Fibroblast of skin of scalp (primary cell): ENCODE measurements at places on chromosomes 2 and 18.
A peak's percentile ranks its signal among the peaks of the same experiment; 100 is the strongest.

GRCh38 chr2:45855374-45855773, 203.9 kb downstream of the PRKCE start:
- DNase-seq, result no peak

DNA sequence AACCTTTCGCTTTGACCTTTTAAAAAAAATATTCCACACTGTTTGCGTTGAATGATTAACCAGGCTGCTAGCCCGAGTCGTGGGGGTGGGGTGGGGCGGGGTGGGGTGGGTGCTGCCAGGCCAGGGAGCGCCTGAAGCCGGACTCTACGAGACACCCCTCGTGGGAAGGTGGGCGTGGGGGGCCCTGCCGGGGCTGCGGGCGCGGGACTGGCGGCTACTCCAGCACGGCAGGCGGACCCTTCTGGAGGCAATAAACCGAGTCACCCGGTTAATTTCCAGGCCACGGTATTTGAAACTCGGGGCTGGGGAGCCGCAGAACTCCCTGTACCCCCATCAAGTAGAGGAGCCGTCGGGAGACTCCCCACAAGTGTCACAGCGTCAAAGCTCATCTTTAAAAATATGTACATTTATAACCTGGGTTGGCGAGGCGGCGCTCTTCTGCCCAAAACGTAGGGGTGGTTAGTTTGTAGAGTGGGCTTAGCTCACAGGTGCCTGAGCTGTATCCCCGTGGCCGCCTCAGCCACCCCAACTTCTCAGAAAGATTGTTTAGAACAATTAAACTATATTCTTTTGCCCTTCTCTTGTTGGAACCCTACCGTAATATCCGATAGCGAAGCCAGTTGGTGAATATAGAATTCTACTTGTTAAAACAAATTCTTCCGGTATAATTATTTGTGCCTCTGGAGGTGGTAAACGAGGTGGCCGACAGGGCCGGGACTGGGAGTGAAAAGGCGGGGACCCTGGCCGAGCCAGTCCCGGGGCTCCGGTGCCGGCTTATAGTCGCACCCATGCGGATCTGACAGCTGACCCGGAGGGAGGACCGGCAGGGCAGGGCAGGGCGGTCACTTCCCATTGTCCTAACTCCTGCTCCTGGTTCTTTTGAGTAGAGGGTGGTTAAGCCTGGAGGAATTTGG, 1.4 kb downstream of the B3GNT2 start:
- no peak for DNase-seq

GRCh38 chr2:26712486-26713465, 20.3 kb downstream of the KCNK3 start:
- no peak for DNase-seq

- peak; percentile 44 for DNase-seq
Measured at GRCh38 chr2:6148882-6149281, 456.7 kb downstream of the SOX11 start.

DNA sequence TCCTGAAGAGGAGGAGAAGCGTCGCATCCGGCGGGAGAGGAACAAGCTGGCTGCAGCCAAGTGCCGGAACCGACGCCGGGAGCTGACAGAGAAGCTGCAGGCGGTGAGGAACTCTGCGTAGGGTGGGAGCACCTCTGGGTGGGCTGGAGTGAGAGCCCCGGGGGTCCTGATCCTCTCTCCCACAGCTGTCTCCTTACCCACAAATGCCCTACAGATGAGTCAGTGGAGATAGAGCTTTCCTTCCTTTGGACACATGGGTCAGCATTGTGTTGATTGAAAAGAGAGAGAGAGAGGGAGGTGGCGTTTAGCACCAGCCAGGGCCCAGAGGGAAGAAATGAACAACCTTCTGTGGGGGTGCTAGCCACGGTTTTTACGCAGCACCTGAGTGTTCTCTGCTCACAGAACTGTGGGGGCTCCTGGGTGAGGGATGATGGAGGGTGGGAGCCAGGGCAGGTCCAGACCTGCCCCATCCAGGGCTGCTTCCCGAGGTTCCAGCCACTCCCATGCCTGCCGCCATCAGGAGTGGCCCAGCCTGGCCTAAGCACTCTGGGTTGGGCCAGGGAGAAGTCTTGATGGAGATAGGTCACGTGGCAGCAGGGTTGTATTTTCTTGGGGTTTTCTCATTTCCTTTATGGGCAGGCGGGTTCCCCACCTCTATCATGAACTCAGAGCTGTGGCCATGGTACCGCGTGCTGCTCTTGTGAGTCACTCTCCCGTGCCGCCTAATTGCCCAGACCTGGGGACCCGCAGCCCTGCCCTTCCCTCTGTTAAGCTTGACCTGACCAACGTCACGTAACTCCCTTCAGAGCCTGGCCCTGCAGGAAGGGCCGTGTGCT, 16.3 kb downstream of the FOSL2 start:
- DNase-seq, result no peak

- DNase-seq, result peak; percentile 3
Measured at GRCh38 chr2:39127973-39128372, 7.1 kb upstream of the SOS1 start.

DNA sequence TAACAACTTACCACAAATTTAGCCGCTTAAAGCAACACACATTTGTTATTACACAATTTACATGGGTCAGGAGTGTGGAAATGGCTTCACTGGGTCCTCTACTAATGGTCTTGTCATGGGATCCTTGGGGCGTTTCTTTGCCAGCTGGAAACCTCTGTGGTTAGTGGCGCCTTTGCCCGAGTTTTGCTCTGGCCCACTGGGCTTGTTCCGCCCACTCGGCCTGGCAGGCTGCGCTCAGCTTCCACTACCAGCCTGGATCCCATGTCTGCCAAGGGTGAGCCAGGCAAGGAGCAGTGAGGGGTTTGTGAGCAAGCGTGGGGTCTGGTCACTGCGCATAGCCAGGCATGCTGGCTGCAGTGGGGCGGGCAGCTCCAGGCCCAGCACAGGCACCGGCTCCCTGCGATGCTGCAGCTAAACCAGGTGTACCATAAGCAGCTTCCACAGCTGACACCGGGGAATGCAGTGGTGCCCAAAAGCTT, 16.2 kb upstream of the MBD2 start:
- DNase-seq, result no peak

DNA sequence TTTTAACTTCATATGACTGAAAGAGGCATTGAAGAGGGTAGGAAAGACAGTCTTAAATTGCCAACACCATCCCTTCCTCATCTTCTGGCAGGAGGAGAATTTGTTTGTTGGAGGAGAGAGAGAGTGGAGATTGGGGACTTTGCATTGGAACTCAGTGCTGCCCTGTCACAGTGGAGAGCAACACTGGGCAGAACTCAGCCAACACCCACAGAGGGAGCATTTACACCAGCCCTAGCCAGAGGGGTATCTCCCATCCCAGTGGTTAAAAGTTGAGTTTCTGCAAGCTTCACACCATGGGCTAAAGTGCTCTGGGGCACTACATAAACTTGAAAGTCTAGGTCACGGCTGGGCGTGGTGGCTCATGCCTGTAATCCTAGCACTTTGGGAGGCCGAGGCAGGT, 174.1 kb downstream of the ANKRD30B start:
- DNase-seq, result no peak

- peak; percentile 45 for DNase-seq
Measured at GRCh38 chr2:217102956-217103355, 243.1 kb upstream of the TNP1 start.

DNA sequence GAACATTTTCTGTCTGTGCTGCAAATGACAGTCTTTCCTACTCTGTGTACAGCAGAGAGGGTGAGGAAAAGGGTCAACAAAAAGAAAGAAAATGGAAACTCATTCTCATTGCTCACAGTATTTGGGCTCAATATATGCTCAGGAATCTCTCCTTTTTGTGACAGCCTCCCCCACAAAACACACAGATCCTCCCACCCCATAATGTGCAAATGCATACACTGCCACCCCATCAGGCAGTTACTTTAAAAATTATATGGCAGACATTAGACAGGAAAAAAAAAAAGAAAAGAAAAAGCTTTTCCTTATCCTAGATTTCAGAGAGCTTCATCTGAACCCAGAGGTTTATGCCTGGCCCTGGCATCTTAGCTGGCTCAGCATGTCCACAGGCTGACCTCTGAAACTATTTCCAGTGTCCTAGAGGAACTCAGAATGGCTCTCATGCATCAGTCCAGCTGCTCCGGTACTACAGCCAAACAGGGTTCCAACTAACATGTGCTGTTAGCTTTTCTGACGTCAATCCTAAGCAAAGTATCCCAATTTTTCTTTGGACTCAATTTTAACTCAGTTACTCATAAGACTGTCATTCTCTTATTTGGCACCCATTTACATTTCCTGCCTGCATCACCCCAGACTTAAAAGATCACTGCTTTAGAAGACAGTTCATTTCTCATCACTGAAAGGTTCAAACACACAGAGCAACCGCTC, 105.9 kb downstream of the RBMS1 start:
- DNase-seq, result peak; percentile 94

DNA sequence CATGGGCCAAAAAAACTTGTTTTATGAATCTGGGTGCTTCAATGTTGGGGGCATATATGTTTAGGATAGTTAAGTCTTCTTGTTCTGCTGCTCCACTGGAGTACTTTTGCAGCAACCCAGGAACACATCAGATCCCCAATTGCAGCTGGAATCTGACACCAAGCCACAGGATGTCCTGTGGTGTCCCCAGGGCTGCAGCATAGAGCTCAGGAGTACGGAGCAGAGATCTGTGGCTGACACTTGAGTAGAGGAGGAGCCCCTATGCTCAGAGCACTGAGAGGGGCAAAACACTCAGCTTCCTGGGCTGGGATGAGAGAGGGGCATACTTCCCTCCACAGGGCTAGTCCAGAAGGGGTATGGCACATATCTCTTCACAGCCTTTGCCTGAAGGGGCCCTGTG, 138.9 kb upstream of the ERBB4 start:
- DNase-seq, result no peak

GRCh38 chr18:58615140-58616132, 13.5 kb downstream of the ALPK2 start:
- DNase-seq, result no peak
